ENCODE measurements at places on chromosomes 5 and 9. TPM values are rescaled to one million over a fixed set of nuclear protein-coding genes. Genes with fewer than 3 reads are reported as not detected.

DNA sequence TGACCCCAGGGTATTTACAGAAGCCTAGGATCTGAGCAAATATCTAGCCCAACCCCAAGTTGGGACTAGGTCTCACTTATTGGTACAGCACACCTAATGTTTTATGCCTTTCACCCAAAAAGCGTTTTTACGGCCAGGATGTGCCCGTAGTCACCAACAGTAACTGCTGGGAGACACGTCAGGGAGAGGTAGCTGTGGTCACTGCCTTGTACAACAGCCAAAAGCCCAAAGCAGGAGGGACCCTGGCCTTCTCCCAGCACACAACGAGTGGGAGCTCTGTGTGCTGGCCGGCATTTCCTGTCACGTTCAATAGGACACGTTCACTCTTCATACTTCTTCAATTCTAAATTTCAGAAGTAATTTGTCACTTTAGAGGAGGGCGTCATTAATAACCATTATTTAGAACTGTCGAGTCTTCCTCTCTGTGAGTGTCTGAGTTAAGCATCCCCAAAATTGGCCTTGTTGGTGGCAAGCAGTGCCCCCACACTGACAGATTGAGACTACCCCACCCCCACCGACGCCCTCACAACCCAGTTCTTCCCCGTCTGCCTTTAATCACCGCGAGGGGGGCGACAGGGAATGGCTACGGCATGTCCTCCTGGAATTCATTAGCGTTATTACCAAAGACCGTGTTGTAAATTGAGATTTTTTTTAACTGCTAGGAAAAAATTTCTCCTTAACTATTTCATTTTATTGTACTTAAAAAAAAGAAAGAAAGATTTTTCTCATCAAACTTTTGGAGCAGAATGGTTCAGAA is 80.7 kb downstream of the MVB12B start:
- no peak for DNase-seq

DNA sequence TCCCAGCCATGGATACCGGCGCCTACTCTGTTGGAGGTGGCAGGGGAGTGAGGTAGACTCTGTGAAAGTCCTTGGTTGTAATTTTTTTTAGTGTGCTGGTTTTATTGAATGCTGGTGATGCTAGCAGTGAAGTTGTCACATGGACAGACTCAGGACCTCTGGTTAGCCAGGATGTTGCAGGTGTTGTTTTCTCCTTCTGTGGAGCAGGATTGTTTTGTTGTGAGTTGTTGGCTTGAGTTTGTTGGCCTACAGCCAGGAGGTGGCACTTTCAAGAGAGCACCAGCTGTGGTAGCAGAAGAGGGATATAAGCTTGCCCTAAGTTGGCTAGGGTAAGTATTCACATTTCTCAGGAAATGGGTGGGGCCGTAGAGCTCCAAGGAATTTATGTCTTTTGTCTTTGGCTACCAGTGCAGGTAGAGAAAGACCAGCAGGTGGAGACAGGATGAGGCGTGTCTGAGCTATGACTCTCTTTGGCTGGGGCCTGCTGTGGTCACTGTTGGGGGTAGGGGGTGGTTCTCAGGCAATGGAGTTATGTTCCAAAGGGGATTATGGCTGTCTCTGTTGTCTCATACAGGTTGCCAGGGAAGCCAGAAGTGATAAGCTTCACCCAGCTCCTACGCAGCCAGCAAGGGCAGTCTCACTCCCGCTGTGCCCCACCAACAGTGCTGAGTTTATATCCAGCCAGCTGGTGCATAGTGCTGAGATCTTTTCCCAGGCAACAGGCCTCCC is 248.7 kb downstream of the TAF11L14 start:
- DNase-seq, result no peak

DNA sequence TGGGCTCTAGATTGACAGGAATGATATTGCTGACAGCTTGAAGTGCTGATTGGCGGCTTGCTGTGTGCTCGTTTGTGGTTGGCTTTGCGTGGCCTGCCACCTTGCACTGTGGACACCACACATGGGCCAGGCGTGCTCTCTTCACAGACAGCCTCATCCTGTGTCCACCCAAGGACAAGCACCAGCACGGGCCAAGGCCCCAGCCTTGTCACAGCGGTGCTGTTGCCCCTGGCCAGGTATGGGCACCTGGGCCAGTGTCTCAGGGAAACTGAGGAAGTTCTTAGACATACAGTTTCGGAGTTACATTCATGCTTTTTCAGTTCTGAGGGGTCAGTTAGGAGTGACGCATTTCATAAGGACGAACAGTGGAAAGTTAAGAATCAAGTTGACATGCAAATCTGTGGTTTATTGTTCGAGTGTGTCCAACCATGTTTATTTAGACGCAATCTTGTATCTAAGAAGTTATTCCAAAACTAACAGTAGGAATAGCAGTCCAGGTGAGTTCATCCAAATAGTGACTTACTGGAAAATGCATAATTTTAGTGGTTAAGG is 125.9 kb downstream of the EHMT1 start:
- no peak for DNase-seq

DNA sequence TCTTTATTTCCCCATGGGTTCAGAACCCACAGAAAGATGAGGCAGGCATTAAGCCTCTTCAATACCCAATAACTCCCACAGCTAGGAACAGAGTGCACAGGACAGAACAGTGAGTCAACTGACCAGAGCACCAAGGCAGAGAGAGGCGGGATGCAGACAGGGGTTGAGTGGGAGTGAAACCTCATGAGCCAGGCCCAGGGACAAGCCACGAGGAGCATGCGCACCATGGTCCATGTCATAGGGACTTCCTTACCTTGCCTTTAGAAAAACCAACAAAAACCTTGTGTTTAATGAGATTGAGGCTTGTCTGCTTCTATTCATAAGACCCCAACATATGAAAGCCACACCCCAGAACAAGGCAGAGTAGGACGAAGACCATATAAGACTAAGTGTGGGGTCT is 330.6 kb downstream of the DEPDC1B start:
- no peak for DNase-seq

- no peak for DNase-seq
These were observed 2062.7 kb upstream of the CDH6 start for GRCh38 chr5:29130786-29131185.

DNA sequence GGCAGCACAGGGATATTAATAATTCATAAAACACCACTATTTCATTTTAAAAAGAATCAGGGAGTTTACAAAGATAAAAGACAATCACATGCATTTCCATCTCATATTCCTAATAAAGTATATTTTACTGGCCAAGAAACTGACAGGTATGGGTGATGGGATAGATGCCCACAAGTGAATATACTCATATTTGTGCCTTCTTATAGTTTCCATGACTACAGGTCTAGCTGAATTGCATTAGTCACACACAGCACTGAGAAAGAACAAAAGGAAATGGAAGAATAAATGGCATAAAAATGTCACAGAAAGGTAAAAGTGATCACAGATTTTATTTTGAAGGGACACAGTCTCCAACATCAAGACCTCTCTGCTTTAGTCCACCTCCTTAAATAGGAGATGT is 193.5 kb downstream of the PLK2 start:
- no peak for DNase-seq

CENPK gene
- 2.6 TPM for total RNA-seq

SAXO1 gene
- 0.28 TPM for total RNA-seq

PCDHA8 gene
- not detected for total RNA-seq

ENHO gene
- total RNA-seq, result 0.74 TPM
